ENCODE measurements at places on chromosomes 7 and 10. TPM values are rescaled to one million over a fixed set of nuclear protein-coding genes. Genes with fewer than 3 reads are reported as not detected.

CCDC201 gene
- polyA plus RNA-seq, result not detected

- no peaks in the 10 kb centered on the region for H3K27me3 ChIP-seq
- no peak overlapping the region for H3K4me3 ChIP-seq
- peaks cover 6% of the 10 kb centered on the region for H3K4me1 ChIP-seq
- H3K27ac ChIP-seq, result no peak overlapping the region
- H3K36me3 ChIP-seq, result no peaks in the 10 kb centered on the region
Measured at GRCh38 chr10:35007858-35008301, 82.3 kb downstream of the CUL2 start.

GRCh38 chr10:70509757-70510147 lies 31.2 kb downstream of the PALD1 start:
- no peaks in the 10 kb centered on the region for H3K27me3 ChIP-seq
- no peak for DNase-seq
- no peaks in the 10 kb centered on the region for H3K36me3 ChIP-seq
- no peak overlapping the region for H3K27ac ChIP-seq

DNA sequence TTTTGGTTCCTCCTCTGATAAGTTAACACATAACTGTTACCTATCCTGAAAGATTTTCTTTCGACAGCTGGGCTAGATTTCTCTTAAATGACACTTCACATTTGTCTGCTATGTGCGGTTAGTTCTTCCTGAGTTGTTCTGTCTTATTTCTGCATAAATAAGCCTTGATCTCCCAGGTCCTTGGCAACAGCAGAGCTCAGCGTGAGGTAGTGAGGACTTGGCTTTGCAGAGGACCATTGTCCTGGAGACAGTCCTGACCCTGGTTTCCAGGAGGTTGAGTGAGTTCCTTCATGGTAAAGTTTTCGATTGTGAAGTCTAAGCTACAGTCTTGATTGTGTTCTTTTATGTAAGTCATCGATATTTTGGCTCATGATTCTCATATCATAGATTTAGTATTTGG lies 23.7 kb downstream of the SND1 start:
- H3K4me3 ChIP-seq, result no peak overlapping the region
- peaks cover 10% of the 10 kb centered on the region for H3K36me3 ChIP-seq
- DNase-seq, result no peak

CAV2 gene
- 1.8 TPM for polyA plus RNA-seq

DNA sequence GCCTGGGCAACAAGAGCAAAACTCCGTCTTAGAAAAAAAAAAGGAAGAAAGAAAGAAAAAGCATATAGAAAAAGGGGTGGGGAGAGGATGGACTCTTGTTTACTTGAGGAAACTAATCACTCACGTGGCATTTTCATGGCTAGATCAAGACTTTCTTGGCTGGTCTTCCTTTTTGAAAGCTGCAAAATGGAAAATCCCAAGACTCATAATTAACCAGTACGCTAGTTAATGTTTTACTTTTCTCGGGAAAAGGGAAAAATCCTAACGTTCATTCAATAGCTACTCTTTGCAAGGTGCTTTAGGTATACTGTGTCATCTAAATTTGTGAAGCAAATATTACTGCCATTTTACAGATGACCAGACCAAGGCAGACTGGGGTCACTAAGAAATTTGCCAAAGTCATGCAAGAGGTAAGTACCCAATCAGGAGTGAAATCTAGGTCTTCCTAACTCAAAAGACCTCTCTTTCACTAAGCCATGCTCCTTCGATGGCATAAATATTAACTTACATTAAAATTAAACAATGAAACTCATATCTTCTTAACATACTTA lies 24.4 kb downstream of the NAPEPLD start:
- no peak for DNase-seq
- no peaks in the 10 kb centered on the region for H3K4me1 ChIP-seq
- peaks cover 17% of the 10 kb centered on the region for H3K36me3 ChIP-seq
- no peak overlapping the region for H3K4me3 ChIP-seq
- H3K27me3 ChIP-seq, result no peaks in the 10 kb centered on the region
- no peak overlapping the region for H3K27ac ChIP-seq

DNA sequence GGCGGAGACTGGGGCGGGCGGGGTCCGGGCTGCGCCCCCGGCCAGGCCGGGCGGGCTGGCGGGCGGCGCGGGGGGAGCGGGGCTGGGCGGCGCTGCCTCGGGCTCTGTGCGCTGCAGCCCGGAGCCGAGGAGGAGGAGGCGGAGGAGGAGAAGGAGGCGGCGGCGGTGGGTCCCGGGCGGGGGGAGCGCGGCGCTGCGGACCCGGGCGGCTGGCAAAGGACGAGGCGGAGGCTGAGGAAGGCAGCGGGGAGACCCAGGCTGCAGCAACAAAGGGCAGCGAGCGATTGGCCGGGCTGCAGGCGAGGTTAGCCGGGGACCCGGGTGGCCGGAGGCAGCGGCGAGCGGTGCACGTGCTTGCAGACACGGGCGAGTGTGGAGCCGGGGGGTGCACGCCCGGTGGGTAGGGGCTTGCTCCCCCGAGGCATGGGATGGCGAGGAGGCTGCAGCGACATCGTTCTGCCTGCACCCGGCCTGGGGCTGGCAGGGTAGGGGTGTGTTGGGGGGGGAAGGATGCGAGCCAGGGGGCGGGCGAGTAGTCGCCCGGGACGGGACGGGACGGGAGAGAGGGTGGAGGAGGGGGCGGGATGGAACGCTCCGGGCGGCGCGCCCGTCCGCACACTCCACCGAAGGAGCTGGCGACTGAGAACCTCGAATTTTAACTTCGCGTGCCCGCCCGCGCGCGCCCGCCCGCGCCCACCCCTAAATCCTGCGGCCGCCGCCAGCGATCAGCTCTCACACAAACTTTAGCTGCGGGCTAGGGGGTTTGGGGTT lies 844 bp upstream of the KAT6B start:
- peak overlapping the region; percentile 84 for H3K27ac ChIP-seq
- H3K4me1 ChIP-seq, result peaks cover 3% of the 10 kb centered on the region
- peak overlapping the region; percentile 81 for H3K4me3 ChIP-seq
- no peak for DNase-seq
- H3K27me3 ChIP-seq, result no peaks in the 10 kb centered on the region
- H3K36me3 ChIP-seq, result no peaks in the 10 kb centered on the region

LIPJ gene
- not detected for polyA plus RNA-seq

GRCh38 chr10:88608780-88609179 lies 22.2 kb downstream of the LIPJ start:
- DNase-seq, result no peak
- no peaks in the 10 kb centered on the region for H3K4me1 ChIP-seq
- H3K4me3 ChIP-seq, result no peak overlapping the region
- H3K27ac ChIP-seq, result no peak overlapping the region

- no peaks in the 10 kb centered on the region for H3K27me3 ChIP-seq
- no peak overlapping the region for H3K27ac ChIP-seq
- H3K4me3 ChIP-seq, result no peak overlapping the region
- H3K4me1 ChIP-seq, result peaks cover 6% of the 10 kb centered on the region
Measured at GRCh38 chr10:17562614-17563013, 54.6 kb downstream of the HACD1 start.

DNA sequence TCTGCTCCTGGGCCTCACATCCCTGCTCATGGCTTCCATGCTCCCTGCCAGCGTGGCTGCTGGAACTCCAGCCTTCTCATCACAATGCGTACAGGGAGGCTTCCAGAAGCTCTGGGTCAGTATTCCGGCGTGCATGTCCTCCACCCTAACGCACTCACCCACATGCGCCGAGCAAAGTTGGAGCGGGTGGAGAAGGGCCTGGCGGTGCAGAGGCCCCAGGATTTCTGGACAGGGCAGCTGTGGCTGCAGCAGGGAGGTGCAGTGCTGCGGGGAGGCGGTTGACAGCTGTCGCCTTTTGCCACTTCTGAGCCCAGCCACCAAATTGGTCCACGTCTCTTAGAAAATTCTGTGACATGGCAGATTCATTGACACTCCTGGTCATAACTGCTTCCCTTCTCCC lies 33.6 kb upstream of the FAM20C start:
- no peaks in the 10 kb centered on the region for H3K27me3 ChIP-seq
- H3K36me3 ChIP-seq, result no peaks in the 10 kb centered on the region
- no peak overlapping the region for H3K4me3 ChIP-seq
- no peak for DNase-seq

GRCh38 chr7:17275749-17276671 lies 22.4 kb upstream of the AHR start:
- H3K27me3 ChIP-seq, result no peaks in the 10 kb centered on the region
- no peaks in the 10 kb centered on the region for H3K4me1 ChIP-seq

GRCh38 chr7:143054621-143055020 lies 2.5 kb downstream of the OR6V1 start:
- DNase-seq, result no peak
- no peaks in the 10 kb centered on the region for H3K27me3 ChIP-seq
- no peaks in the 10 kb centered on the region for H3K4me1 ChIP-seq
- no peak overlapping the region for H3K4me3 ChIP-seq

GRCh38 chr10:110103921-110104461 lies 96.2 kb downstream of the ADD3 start:
- H3K27ac ChIP-seq, result no peak overlapping the region
- no peak for DNase-seq
- H3K36me3 ChIP-seq, result no peaks in the 10 kb centered on the region
- no peaks in the 10 kb centered on the region for H3K4me1 ChIP-seq

DNA sequence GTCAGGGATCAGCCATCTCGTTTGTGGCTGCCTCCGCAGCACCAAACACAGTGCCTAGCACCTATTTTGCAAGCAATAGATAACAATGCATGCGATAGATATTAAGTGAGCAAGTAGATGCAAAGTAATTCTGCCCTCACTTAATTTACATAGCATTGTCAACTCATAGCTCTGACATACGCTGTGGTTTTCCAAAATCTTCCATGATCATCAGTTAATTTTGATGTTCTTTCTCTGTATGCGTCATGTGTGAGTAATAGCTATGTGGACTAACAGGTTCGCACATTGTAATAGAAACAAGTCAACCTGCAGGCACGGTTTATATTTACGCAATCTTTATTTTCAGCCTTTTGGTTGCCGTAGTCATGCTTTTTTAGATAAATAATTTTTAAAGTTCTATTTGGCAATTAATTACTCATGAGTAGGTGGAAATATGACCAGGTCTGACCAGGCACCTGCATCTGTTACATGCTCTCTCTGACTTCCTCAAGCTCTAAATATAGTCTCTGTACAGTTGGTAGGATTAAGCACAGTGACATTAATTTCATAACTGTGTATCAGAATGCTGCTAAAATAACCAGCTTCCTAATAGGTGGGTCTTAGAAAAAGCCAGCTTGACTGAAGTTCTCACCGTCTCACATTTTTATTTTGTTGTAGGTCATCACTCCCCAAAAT lies 13.3 kb downstream of the MAP3K8 start:
- H3K27me3 ChIP-seq, result no peaks in the 10 kb centered on the region
- no peak overlapping the region for H3K27ac ChIP-seq
- peaks cover 4% of the 10 kb centered on the region for H3K36me3 ChIP-seq
- H3K4me3 ChIP-seq, result no peak overlapping the region

- H3K27ac ChIP-seq, result no peak overlapping the region
- no peak overlapping the region for H3K4me3 ChIP-seq
- no peak for DNase-seq
- H3K27me3 ChIP-seq, result no peaks in the 10 kb centered on the region
- no peaks in the 10 kb centered on the region for H3K4me1 ChIP-seq
- H3K36me3 ChIP-seq, result peaks cover 2% of the 10 kb centered on the region
Measured at GRCh38 chr10:122435212-122435827, 19.1 kb upstream of the ARMS2 start.

GRCh38 chr7:8434290-8435002 lies 1.0 kb downstream of the NXPH1 start:
- no peaks in the 10 kb centered on the region for H3K36me3 ChIP-seq
- peak; percentile 79 for DNase-seq
- H3K4me3 ChIP-seq, result peak overlapping the region; percentile 74
- peaks cover 70% of the 10 kb centered on the region for H3K27me3 ChIP-seq
- H3K27ac ChIP-seq, result no peak overlapping the region

URGCP gene
- polyA plus RNA-seq, result 9.0 TPM

DNA sequence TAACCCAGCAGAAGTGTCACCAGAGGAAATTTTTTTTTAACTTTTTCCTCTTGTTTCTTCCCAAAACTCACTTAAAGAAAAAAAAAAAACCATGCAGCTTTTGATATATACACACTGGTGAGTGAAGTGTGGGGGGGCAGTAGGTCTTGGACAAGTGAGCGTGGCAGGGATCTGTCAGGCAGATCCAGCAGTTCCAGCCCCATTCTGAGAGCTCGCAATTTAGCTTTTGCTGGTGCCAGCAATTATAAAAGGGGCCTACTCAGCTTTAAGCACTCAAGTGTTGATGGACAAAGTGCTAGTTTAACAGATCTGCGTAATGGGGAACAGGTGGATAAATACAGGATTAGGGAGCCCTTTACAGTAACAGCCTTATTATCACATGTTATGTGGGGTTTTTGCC lies 619.2 kb upstream of the GALNT17 start:
- H3K36me3 ChIP-seq, result no peaks in the 10 kb centered on the region
- no peaks in the 10 kb centered on the region for H3K4me1 ChIP-seq
- no peak overlapping the region for H3K27ac ChIP-seq
- no peaks in the 10 kb centered on the region for H3K27me3 ChIP-seq

PDZD8 gene
- 10.9 TPM for polyA plus RNA-seq

- no peak overlapping the region for H3K27ac ChIP-seq
- H3K4me1 ChIP-seq, result no peaks in the 10 kb centered on the region
- no peak overlapping the region for H3K4me3 ChIP-seq
- DNase-seq, result no peak
- H3K36me3 ChIP-seq, result no peaks in the 10 kb centered on the region
- H3K27me3 ChIP-seq, result no peaks in the 10 kb centered on the region
Measured at GRCh38 chr10:97701438-97702069, 12.0 kb upstream of the MARVELD1 start.

DNA sequence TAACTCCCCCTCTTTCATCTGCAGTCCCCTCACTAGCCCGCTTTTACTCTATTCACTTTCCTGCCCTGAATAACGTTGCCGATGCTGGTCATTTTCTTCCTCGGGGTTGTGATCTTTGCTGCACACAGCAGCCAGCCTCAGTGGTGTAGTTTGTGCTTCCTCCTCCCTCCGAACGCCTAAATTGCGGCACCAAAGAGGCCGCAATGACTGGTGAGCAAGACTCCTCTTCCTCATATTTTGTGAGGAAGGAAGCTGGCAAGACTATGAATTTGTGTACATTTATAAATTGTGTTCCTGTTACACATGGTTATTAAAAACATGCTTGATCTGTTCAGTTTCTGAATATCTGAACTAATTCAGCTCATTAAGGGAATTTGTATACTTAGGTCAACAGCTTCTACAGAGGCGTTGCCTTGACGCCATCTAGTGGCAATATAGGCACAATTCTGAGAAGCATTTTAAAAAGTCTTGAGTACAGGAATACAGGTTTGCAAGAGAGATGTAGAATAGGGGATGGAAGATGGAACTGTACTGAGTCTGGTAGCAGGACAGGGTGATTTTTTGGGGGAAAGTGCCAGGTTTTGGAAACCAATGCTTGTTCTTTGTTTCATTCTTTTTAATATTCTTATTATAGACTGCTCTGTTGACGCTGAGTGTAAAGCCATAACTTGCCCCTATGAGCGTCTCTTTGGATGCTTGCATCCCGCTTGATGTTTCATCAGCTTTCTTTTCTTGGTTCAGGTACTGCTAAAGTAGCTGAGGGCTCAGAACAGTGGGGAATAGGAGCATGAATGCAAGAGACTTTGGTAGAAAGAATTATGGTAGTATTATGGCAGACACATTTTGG lies 4.1 kb upstream of the TAS2R5 start:
- no peak overlapping the region for H3K27ac ChIP-seq
- no peak for DNase-seq
- H3K27me3 ChIP-seq, result no peaks in the 10 kb centered on the region
- H3K4me1 ChIP-seq, result no peaks in the 10 kb centered on the region
- peaks cover 7% of the 10 kb centered on the region for H3K36me3 ChIP-seq

IFIT1B gene
- not detected for polyA plus RNA-seq

GRCh38 chr7:41135511-41135910 lies 567.4 kb downstream of the INHBA start:
- H3K4me1 ChIP-seq, result no peaks in the 10 kb centered on the region
- no peak overlapping the region for H3K27ac ChIP-seq
- H3K36me3 ChIP-seq, result no peaks in the 10 kb centered on the region
- H3K27me3 ChIP-seq, result no peaks in the 10 kb centered on the region
- no peak overlapping the region for H3K4me3 ChIP-seq

CACNA2D1 gene
- 2.9 TPM for polyA plus RNA-seq

PRPS1L1 gene
- polyA plus RNA-seq, result not detected
